Subcutaneous adipose tissue (tissue), 4 donors: ENCODE measurements at places on chromosomes 3 and 15. TPM values are rescaled to one million over a fixed set of nuclear protein-coding genes. Genes with fewer than 3 reads are reported as not detected.

The KNG1 gene
- total RNA-seq, result not detected

The HHATL gene
- not detected for total RNA-seq

The HRG gene
- total RNA-seq, result not detected

The PPP2R3A gene
- total RNA-seq, result 14.7 TPM

The C3orf85 gene
- total RNA-seq, result not detected

The PIERCE2 gene
- total RNA-seq, result 4.1 TPM

The GPR149 gene
- not detected for total RNA-seq

The OIP5 gene
- total RNA-seq, result not detected
